ENCODE measurements at places on chromosomes 4 and X.
A peak's percentile ranks its signal among the peaks of the same experiment; 100 is the strongest.

DNA sequence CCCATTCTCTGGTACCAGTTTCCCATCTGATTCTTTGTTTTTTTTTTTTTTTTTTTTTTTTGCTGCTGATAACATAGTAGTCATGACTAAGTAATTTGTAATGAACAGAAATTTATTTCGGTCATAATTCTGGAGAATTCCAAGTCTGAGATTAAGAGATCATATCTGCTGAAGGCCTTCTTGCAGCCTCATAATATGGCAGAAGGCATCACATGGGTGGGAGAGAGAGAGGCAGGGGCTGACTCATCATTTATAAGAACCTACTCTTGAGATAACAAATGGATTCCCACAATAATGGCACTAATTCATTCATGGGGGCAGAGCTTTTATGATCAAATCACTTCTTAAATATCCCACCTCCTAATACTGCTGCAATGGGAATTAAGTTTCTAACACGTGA is 1034.3 kb downstream of the STIM2 start:
- DNase-seq, result no peak

DNA sequence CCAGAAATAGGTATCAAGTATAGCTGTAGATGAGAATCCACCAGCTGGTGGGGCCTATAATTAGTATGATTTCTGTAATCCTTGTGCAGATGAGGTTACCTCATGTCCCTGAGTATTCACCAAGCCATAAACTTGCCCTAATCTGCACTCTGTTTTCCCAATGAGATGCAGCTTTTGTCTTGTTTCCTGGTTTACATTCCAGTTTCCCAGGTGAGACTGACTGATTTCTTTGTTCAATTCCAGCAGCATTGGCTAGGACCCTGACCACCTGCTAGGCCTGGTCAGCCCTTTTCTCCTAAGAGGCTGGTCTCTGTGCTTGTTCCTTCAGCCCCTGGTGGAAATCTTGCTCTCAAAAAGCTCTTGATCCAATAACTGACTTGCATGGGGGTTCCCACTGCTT is 44.6 kb downstream of the GABRB1 start:
- DNase-seq, result no peak

- DNase-seq, result no peak
These were observed 635.9 kb upstream of the FRG1 start for GRCh38 chr4:189304809-189305208.

- DNase-seq, result peak; percentile 68
These were observed 124.2 kb downstream of the NFKB1 start for GRCh38 chr4:102625232-102625930.

DNA sequence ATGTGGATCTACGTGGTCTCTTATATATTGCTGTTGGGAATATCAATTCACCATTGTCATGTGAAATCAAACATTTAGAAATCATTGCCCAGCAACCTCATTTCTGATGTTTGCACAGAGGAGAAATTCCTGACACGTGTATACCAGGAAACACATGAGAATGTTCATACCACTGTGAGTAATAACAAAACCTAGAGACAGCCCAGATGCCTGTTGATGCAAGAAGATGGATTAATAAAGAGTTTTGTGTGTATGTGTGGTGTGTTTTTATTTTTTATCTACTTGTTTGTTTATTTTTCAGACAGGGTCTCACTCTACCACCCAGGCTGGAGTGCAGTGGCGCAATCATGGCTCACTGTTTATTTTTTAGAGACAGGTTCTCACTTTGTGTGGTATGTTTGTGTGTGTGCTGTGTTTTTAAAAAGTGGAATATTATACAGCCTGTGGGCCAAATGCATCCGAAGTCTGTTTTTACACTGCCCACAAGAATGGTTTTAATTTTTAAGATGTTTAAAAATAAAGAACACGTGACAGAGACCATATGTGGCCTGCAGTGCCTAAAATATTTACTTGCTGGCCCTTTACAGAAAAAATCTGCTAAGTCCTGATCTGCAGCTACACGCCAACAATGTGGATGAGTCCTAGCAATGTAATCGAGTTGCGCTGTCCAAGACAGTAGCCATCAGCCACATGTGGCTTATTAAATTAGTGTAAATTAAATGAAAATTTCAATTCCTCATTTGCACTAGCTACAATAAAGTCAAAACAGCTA is 39.2 kb downstream of the TXLNG start:
- no peak for DNase-seq

DNA sequence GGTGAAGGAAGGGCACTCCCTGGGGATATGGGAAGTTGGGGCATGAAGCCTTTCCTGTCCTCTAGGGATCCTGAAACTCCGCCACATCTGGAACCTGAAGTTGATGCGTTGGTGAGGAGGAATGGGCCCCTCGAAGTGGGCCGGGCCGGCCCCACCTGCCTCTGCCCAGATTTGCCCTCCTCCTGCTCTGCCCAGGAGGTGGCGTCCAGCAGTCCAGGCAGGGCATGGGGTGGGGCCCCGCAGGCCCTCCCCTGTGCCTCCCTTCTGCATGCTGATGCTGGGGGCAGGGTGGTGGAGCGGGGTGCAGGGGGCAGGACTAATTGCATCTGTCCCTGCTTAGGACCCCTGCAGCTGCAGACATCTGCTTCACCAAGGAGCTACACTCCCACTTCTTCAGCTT is 1.8 kb downstream of the TAFAZZIN start:
- no peak for DNase-seq

DNA sequence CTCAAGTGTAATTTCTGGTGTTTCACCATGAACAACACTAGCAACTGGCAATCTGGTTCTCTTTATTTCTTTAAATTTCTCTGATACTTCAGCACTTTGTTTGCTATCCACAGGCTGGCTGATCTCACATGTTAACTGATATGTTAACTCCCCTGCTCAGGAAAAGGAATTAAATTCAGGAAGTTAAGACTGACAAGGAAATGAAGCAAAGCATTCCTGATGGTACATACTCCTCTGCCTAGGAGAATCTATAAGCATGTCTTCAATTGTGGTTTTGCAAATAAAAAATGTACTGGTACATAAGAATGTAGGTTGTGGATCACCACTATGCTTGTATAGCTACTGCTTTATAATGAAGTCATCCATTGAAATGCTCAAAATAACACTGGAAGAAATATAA is 1119.2 kb upstream of the INTU start:
- no peak for DNase-seq

GRCh38 chrX:123959281-123960063 is 2.0 kb upstream of the STAG2 start:
- peak; percentile 18 for DNase-seq

All from stimulated activated naive CD8-positive, alpha-beta T cell treated with anti-CD3 and anti-CD28 coated beads, Interleukin-15, Interleukin-2, amounts not matched to agents 100 U/mL and 50 U/mL, for 24 hours (primary cell).